SHP77 treated with DMSO at 0.1 percent for 48 hours (cell line): ENCODE measurements at places on chromosomes 16 and 17.

DNA sequence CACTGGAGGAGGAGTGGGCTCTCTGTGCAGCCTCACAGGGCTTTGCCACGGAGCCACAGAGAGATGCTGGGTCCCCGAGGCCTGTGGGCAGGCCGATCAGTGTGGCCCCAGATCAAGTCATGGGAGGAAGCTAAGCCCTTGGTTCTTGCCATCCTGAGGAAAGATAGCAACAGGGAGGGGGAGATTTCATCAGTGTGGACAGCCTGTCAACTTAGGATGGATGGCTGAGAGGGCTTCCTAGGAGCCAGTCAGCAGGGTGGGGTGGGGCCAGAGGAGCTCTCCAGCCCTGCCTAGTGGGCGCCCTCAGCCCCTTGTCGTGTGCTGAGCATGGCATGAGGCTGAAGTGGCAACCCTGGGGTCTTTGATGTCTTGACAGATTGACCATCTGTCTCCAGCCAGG lies 3.9 kb downstream of the NXPH3 start:
- no peak for DNase-seq

DNA sequence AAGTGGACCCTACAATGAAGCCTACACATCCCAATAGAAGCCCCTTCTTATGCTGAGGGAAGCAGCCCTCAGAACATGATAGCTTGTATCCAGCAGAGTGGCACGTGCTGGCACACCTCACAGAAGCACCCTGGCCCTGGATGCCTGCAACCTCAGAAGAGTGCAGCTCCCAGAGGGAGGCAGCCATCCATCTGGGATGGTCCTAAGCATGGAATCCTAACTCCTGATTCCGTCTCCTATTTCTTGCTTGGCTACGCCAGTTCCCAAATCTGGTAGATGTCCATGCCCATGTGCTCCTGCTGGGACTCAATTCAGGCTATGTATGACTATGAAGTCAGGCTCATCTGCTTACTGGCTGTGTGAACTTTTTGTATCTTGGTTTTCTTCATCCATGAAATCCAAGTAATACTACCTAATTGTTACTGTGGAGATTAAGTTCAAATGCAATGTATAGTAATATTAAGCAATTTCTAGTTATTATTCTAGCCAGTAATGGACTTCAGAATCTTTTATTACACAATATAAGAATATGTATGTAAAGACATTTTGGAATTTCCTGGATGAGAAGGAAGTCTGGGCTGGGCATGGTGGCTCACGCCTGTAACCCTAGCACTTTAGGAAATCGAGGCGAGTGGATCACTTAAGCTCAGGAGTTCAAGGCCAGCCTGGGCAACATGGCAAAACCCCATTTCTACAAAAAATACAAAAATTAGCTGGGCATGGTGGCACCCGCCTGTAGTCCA lies 32.4 kb downstream of the SIAH1 start:
- no peak for DNase-seq

DNA sequence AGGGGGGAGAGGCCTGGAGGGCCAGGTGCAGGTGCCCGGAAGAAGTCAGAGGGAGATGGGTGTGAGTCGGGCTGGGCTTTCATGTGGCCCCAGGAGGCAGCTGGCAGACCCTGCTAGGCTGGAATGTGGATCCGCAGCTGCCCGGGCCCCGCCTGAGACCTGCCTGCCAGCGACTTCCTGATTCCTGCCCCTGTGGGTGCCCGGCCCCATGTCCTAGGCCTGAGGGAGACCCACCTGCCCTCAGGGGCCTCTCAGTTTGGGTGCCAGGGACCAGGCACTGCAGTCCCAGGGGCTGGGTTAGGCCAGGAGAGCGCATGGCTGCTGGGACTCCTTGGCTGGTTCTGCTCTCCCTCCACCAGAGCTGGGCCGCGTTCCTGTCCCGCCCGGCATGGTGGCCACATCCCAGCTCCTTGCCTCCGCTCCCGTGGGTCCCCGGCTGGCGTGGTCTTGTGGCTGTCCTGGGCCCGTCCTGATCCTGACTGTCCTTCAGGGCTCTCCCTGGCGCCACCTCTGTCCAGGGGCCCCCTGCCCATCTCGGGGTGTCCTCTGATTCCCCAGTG lies 22.1 kb upstream of the SPNS2 start:
- peak; percentile 24 for DNase-seq

GRCh38 chr16:59899940-59900339 lies 1165.8 kb upstream of the GOT2 start:
- DNase-seq = no peak

- no peak for DNase-seq
These were observed 6.2 kb downstream of the NT5M start for GRCh38 chr17:17309356-17309755.

GRCh38 chr17:48843187-48843900 lies 12.5 kb downstream of the CALCOCO2 start:
- no peak for DNase-seq

DNA sequence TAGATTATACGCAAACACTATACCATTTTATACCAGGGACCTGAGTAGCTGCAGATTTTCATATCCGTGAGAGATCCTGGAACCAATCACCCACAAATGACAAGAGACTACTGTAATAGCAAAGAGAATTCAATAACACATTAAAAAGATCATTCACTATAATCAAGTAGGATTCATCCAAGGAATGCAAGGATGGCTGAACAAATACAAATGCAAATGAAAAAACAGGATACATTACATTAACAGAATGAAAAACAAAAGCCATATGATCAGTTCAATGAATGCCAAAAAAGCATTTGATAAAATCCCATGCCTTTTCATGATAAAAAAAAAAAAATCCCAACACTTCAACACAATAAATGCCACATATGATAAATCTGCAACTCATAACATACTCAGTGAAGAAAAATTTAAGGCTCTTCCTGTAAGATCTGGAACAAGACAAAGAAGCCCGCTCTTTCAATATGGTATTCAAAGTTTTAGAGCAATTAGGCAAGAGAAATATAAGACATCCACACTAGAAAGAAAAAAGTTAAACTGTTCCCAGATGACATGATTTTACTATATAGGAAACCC lies 29.0 kb downstream of the N4BP1 start:
- no peak for DNase-seq

DNA sequence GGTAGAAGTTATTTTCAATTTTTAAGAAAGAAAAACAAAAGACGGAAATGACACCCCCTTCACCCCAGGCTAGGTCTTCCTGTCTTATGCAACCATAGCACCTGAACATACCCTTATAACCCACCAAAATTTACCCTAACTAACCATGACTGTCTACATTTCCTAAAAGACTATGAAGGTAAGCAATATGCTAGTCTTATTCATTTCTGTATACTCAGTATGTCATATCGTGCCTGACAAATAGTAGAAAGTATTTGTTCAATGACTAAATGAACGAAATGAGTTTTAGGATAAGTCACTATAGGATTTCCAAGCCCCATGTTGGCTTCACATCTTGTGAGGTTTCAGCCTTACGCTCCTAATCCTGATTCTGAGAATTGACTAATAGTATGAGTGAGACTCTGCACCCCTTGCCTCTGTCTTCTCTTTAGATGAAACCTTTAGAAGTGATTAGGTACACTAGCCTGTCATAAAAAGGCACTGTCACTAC lies 6.5 kb downstream of the ADAT1 start:
- DNase-seq = no peak

- no peak for DNase-seq
These were observed 9.4 kb downstream of the CYBC1 start for GRCh38 chr17:82440991-82441627.

DNA sequence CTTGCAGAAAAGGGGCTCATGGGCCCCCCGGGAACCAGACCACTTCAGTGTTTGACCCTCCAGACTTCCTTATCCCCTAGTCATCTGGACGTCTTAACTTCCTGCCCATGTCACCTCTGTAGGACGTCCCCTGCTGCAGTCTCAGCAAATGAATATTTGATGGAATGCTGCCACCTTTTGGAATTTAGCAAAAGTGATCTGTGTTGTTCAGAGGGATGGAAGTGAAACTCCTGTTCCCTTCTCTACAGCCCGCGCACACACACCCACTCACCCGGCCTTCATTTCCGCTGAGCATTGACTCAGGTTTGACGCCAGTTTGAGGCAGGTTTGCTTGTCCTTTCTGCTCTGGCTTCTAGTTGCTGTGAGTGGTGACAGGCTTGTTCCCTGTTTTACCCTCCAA lies 507.2 kb upstream of the EEF2KMT start:
- no peak for DNase-seq

DNA sequence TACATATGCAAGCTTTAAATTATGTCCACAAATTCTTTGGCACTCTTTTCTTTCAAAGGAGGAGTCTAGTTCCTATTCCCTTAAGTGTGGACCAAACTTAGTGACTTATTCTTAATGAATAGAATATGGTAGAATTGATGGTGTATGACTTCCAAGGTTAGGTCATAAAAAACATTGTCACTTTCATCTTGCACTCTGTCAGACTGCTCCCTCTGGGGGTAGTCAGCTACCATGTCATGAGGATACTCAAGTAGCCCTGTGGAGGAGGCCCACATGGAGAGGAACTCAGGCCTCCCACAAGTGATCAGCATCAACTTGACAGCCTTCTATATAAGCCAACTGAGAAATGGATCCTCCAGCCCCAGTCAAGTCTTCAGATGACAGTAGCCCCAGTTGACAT lies 58.0 kb upstream of the SCNN1B start:
- no peak for DNase-seq

GRCh38 chr16:81136390-81137335 lies 40.5 kb upstream of the GCSH start:
- no peak for DNase-seq

- DNase-seq = no peak
These were observed 48.5 kb downstream of the TEKT5 start for GRCh38 chr16:10646228-10646580.

GRCh38 chr17:50280068-50280467 lies 5.8 kb downstream of the TMEM92 start:
- no peak for DNase-seq

DNA sequence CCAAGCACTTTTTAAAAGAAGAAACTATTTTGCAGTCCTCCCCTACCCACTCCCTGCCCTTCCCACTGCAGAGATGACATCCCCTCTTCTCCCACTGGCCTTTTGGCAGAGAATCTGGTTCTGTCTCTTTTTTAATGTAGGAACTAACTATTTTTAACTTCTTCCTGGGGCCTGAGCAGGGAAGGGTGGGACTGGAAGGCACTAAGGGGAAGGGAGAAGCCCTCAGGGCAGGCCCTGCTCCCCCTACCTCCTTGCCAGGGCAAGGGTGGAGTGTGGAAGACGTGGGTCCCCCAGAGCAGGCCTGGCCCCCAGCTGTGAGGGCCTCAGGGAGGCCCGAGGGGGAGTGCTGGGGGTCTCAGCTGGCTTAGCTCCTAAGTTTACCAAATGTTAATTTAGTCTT lies 19.5 kb downstream of the UNC13D start:
- DNase-seq = no peak

DNA sequence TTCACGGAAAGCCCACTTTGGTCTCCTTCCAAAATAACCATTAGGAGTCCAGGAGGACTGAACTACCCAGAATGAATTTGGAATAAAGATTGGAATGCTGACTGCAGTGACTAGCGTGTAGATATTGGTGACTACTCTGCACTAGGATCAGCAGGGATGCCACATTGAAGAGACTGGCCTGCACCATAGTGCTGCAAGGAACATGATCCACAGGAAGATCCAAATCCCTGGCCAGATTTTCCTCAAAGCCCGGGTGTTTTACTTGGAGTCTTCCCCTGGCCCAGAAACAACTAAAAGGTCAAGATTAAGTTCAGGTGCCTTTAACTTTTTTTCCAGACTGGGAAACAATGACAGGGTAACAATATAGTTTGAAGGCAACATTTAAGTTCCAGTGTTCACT lies 870.4 kb downstream of the CDH8 start:
- no peak for DNase-seq

DNA sequence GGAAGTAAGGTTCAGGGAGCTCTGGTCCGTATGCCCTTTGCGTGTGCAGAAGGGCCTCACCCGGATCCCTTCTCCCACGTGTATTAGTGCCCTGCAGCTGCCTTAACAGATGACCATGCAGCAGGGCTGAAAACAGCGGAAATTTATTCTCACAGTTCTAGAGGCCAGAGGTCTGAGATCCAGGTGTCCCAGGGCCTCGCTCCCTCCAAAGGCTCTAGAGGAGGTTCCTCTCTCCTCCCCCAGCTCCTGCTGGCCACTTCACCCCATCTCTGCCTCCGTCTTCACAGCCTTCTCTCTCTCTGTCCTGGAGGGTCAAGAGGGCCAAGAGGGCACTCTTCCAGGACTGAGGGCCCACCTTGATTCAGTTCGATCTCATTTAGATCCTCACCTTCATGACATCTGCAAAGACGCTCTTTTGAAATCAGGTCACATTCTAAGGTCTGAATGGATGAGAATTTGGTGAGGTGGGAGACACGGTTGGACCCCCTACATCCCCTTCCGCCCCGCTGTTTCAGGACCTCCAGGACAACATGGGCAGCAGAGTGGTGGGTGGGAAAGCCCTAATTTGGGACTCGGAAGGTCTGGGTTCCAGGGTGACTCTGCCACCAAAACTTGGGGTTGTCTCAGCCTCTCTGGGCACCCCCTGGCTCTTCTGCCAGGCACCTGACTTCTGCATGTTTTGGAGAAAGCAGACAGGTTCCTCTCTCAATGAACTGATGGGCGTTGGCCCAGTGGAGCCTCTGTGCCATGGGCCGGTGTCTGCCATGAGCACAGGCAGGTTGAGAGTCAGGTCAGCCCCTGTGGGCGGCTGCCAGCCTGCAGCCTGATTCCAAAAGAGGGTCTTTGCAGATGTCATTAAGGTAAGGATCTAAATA lies 361.2 kb downstream of the SEC14L1 start:
- no peak for DNase-seq

- no peak for DNase-seq
These were observed 8.1 kb downstream of the RPL19 start for GRCh38 chr17:39208136-39208535.

- DNase-seq = no peak
These were observed 867.3 kb upstream of the GOT2 start for GRCh38 chr16:59601452-59601851.

- DNase-seq = no peak
These were observed 36.1 kb downstream of the SNX11 start for GRCh38 chr17:48143629-48144028.

DNA sequence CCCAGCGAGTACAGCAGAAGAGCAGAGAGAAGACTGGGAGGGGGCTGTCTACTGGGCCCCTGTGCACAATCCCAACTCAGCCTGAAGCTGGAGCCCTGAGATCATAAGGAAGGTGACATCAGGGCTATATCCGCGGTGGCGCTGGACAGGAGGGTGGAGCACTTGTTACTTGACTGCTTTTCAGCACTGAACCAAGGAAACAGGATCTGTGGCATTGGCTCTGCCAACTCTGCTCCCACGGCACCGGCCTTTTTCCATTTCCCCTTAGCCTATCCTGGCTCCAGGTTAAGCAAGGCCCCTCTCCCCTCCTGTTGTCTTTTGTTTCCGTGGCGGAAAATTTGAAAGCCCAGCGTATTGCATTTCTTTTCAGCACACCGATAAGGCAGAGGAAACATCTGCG lies 125.0 kb upstream of the IRX3 start:
- DNase-seq = no peak
